ENCODE measurements at places on chromosomes 3 and 15. TPM values are rescaled to one million over a fixed set of nuclear protein-coding genes. Genes with fewer than 3 reads are reported as not detected.

Gene CAMKV
- not detected for total RNA-seq

Gene GALNT15
- total RNA-seq = 954 TPM

Gene GUCA1C
- not detected for total RNA-seq

Gene CACNA2D3
- total RNA-seq = 3.1 TPM

Gene MINDY2
- total RNA-seq = 21.7 TPM

Gene C3orf85
- total RNA-seq = not detected

Gene IL5RA
- 0.22 TPM for total RNA-seq

Gene PRTG
- total RNA-seq = 0.66 TPM

Gene ZFYVE19
- 25.5 TPM for total RNA-seq

Gene GP5
- not detected for total RNA-seq

Gene BSN
- total RNA-seq = 0.16 TPM

Gene NUSAP1
- total RNA-seq = 2.6 TPM

Gene SKOR1
- not detected for total RNA-seq

Gene GOLGA8S
- total RNA-seq = 0.65 TPM

All from subcutaneous adipose tissue (tissue), 4 donors.